ENCODE measurements at places on chromosomes 16 and 17. TPM values are rescaled to one million over a fixed set of nuclear protein-coding genes. Genes with fewer than 3 reads are reported as not detected.

Gene SPATA32
- 0.25 TPM for total RNA-seq

DNA sequence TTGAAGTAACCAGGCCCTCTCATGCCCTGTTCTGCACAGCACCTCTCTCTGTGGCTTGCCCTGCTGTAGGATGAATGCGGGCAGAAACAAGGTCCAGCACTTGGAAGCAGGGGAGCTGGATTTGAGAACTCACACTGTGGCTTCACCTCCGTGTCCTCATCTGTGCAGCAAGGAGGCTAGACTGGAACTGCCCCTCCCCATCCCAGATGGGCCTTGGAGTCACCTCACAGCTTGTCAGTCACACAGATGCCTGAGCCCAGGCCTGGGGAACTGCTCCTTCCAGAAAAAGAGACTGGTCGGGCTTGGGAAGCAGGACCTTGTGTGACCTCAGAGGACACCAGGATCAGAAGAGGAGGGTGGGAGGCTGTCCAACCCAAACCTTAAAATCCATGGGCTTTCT lies 180.8 kb downstream of the CCT6B start:
- H3K36me3 ChIP-seq: no peaks in the 10 kb centered on the region
- H3K4me3 ChIP-seq: no peak overlapping the region
- H3K27me3 ChIP-seq: peaks cover 3% of the 10 kb centered on the region
- no peak for DNase-seq

Gene CHST5
- 0.40 TPM for total RNA-seq

DNA sequence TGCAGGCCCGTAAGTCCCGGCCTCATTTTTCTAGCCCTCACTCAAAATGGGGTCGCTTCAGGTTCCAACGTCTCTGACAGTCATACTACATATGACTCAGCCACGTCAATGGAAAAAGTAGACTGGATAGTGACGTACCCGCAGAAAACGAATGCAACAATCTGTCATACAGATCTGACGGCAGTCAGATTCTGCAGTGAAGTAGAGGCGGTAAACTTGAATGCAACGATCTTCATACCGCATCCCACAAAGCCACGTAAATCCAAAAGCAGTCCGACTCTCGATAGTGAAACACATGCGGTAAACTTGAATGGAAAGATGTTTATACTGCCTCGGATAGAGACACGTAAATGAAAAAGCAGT lies 38.4 kb upstream of the ARL4D start:
- H3K4me3 ChIP-seq: peak overlapping the region; percentile 90
- H3K4me1 ChIP-seq: peaks cover 31% of the 10 kb centered on the region
- peak overlapping the region; percentile 100 for H3K27ac ChIP-seq
- H3K36me3 ChIP-seq: peaks cover 4% of the 10 kb centered on the region
- peaks cover 4% of the 10 kb centered on the region for H3K27me3 ChIP-seq
- DNase-seq: peak; percentile 77

DNA sequence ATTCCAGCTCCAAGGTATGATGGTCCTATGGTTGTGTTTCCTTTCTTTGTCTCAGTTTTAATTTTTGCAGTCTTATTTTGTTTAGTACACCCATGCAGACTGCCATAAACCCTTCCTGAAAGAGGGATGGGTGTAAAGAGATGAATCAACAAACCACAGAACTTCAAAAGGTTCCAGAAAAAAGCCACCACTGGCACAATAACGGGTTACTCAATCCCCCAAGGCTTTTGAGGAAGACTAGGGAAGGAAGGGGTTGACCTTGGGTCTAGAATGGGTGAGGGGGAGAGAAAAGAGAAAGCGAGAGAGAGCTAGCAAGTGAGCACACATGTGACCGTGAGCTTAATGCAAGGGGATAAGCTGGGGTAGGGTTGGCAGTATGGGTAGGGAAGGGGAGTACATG lies 168.1 kb downstream of the XYLT1 start:
- DNase-seq: no peak
- H3K4me1 ChIP-seq: peaks cover 41% of the 10 kb centered on the region
- H3K36me3 ChIP-seq: no peaks in the 10 kb centered on the region
- H3K4me3 ChIP-seq: no peak overlapping the region

DNA sequence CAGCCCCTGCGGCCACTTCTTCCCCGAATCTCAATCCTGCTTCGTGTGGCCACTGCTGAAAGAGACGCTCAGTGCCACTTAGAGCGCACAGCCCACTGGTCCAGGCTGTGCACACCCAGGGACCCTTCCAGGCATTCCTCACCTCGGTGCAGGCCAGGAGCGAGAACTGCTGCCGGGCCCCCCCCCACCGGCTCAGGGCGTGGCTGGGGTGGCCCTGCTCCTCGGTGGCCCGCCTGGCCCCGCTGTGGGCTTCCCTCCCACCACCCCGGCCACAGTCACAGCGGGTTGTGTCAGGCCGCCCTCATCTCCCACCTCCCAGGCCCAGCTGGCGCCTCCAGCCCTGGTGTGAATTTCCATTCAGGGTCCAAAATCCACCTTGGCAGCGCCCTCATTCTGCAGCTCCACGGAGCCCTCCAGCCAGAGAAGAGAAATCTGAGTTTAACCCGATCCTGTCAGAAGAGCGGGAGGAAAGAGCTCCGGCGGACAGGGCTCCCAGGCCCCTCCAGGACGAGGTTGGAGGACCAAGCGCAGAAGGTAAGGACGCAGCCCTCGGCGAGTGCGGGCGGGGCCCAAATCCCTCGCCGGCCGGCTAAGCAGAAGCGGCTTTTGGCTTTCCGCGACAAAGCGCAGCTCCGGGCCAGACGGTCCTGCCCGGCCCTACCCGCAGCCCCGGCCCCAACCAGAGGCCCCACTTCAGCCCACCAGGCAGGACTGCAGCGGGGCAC lies 12.0 kb downstream of the TBC1D16 start:
- DNase-seq: no peak
- no peaks in the 10 kb centered on the region for H3K27me3 ChIP-seq
- no peaks in the 10 kb centered on the region for H3K36me3 ChIP-seq
- H3K4me1 ChIP-seq: no peaks in the 10 kb centered on the region
- H3K4me3 ChIP-seq: no peak overlapping the region

Gene CES1
- not detected for total RNA-seq

Gene TEX14
- 0.21 TPM for total RNA-seq

GRCh38 chr16:76276745-76277438 lies at the start of gene CNTNAP4:
TSS of gene CNTNAP4 (plus strand) at chr16:76277401. CDS start at chr16:76277663, 262 bp downstream.
- no peaks in the 10 kb centered on the region for H3K4me1 ChIP-seq
- no peak for DNase-seq
- H3K27me3 ChIP-seq: peaks cover 2% of the 10 kb centered on the region
- H3K36me3 ChIP-seq: no peaks in the 10 kb centered on the region
- no peak within 1 kb of the TSS for H3K27ac ChIP-seq

DNA sequence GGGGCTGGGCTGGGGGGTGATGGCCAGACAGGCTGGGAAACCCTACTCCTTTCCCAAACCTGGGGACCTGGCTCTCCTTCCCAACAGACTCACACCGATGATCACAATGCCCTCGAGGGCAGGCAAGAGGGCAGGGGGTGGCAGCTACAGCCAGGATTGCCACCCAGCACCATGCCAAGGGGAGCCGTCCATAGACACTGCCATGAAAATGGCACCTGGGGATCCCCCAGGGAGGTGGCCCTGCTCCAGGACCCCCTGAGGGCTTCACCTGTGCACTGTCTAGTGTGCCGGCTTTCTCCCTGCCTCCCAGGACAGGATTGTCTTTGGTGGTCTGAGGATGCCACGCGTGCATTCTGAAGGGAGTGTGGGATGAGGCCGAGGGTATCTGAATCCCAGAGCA lies 24.6 kb downstream of the RPH3AL start:
- H3K4me3 ChIP-seq: no peak overlapping the region
- no peaks in the 10 kb centered on the region for H3K27me3 ChIP-seq
- no peak overlapping the region for H3K27ac ChIP-seq
- H3K4me1 ChIP-seq: no peaks in the 10 kb centered on the region
- no peak for DNase-seq
- peaks cover 2% of the 10 kb centered on the region for H3K36me3 ChIP-seq

DNA sequence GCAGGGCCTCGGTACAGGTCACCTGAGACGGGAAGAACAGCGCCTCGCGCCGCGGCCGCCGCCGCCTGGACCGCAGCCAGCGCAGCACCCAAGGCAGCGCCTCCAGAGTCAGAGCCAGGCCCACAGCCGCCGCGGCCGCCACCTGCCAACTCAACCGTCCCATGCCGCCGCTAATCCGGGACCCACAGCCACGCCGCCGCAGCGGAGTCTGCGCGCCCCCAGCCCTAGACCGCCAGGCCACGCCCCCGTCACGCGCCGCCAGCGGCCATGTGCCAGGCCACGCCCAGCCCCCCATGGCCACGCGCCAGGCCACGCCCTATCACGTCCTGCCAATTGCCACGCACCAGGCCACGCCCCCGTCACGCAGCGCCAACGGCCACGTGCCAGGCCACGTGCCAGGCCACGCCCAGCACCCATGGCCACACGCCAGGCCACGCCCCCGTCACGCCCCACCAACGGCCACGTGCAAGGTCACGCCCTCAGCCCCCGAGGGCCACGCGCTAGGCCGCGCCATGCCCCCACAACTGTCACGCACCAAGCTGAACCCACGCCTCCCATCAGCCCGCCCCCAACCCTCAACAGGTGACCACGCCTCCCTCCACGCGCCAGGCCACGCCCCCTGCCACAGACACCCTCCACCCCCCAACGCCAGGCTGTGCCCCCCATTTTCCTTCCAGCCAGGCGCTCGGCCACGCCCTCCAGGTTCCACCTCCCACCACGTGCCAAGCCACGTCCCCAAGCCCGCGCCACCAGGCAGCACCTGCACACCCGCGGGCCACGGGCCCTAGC lies at the start of gene PLD6:
Gene PLD6 (minus strand): TSS at position 210 of the 789 bp plus-strand sequence. CDS start 47 bp downstream, at position 163.
- H3K36me3 ChIP-seq: peaks cover 32% of the 10 kb centered on the region
- H3K4me1 ChIP-seq: peaks cover 25% of the 10 kb centered on the region
- peak within 1 kb of the TSS; percentile 97 for H3K27ac ChIP-seq
- H3K4me3 ChIP-seq: peak within 1 kb of the TSS; percentile 90
- peak; percentile 96 for DNase-seq

DNA sequence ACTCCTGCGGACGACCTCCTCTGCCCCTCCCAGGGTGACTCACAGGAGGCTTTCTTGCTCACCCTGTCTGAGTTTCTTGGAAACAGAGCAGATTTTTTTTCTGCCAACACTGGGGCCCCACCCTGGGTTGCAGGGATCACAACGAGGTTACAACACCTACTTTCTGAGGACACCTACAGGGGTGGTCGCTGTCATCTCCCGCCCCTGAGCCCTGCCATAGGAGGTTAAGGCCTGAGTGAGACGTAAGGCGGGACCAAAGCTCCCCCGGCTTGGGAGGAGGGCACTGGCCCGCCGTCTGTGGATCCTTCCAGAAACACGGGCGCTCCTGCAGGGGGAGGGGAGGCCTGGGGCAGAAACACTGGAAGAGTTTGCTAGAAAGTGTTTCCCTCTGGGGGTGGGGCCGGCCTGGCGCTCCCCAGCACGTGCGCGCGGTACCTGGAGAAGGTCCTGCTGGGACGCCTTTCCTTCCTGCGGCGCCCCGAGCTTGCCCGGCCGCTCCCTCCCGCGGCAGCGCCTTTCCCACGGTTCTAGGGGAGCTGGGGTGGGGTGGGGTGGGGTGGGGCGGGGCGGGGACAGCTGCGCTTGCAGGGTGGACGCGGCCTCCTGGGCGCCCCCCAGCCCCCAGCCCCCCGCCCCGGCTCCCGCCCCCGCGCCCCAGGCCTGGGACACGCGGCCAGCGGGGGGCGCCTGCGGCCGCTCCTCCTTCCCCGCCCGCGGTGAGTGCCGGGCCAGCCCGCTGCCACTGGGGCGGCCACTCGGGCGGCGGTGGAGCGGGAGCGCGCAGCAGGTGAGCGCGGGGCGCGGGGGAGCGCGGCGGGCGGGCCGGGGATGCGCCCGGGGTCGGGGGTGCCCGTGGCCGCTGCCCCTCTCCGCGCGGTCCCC lies 20.7 kb upstream of the ADCY7 start:
- peaks cover 16% of the 10 kb centered on the region for H3K4me1 ChIP-seq
- H3K36me3 ChIP-seq: no peaks in the 10 kb centered on the region
- H3K4me3 ChIP-seq: peak overlapping the region; percentile 76
- peak; percentile 83 for DNase-seq

Gene SEZ6
- total RNA-seq: not detected

DNA sequence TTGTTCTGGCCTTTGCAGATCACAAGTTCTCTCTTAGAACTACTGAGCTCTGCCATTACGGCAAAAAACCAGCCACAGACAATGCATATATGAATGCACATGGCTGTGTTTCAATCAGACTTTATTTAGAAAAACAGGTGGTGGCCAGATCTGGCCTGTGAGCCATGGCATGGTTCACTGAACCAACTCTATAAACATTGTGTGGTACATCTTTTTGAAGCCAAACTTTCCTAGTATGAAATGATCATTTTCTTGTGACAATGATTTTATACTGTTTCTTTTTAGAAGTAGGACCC lies 65.9 kb upstream of the AMZ2 start:
- H3K27ac ChIP-seq: no peak overlapping the region
- no peaks in the 10 kb centered on the region for H3K27me3 ChIP-seq
- no peaks in the 10 kb centered on the region for H3K36me3 ChIP-seq
- H3K4me3 ChIP-seq: no peak overlapping the region
- H3K4me1 ChIP-seq: peaks cover 53% of the 10 kb centered on the region

GRCh38 chr17:31130286-31131224 lies 35.8 kb downstream of the NF1 start:
- DNase-seq: no peak
- H3K36me3 ChIP-seq: no peaks in the 10 kb centered on the region
- H3K27ac ChIP-seq: no peak overlapping the region
- H3K4me3 ChIP-seq: no peak overlapping the region
- no peaks in the 10 kb centered on the region for H3K27me3 ChIP-seq
- H3K4me1 ChIP-seq: peaks cover 4% of the 10 kb centered on the region

Gene CA5A
- total RNA-seq: not detected

DNA sequence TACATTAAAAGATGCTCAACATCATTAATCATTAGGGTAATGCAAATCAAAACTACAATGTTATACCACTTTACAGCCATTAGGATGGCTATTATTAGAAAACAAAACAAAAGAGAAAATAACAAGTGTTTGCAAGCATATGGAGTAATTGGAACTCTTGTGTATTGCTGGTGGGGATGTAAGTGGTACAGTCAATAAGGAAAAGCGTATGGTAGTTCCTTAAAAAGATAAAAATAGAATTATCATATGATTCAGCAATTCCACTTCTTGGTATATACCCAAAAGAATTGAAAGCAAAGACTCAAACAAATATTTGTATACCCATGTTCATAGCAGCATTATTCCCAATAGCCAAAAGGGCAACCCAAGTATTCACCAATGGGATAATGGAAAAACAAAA lies 1.4 kb upstream of the CAPNS2 start:
- no peaks in the 10 kb centered on the region for H3K36me3 ChIP-seq
- no peak overlapping the region for H3K27ac ChIP-seq
- DNase-seq: no peak
- peaks cover 12% of the 10 kb centered on the region for H3K27me3 ChIP-seq
- H3K4me3 ChIP-seq: no peak overlapping the region
- no peaks in the 10 kb centered on the region for H3K4me1 ChIP-seq

Gene NPIPA7
- total RNA-seq: 13.7 TPM

Gene TNFSF13
- total RNA-seq: 1.8 TPM

Gene GJD3
- not detected for total RNA-seq

GRCh38 chr17:27980043-27980442 lies 62.4 kb upstream of the NLK start:
- no peak overlapping the region for H3K27ac ChIP-seq
- no peak overlapping the region for H3K4me3 ChIP-seq
- DNase-seq: no peak
- no peaks in the 10 kb centered on the region for H3K36me3 ChIP-seq

Gene CCL4
- total RNA-seq: 311 TPM

Gene PSKH1
- total RNA-seq: 11.9 TPM
